ENCODE measurements at places on chromosomes 1 and 21.

GRCh38 chr1:150233359-150234308 is 2.3 kb downstream of the ANP32E start:
- DNase-seq: peak; percentile 58

DNA sequence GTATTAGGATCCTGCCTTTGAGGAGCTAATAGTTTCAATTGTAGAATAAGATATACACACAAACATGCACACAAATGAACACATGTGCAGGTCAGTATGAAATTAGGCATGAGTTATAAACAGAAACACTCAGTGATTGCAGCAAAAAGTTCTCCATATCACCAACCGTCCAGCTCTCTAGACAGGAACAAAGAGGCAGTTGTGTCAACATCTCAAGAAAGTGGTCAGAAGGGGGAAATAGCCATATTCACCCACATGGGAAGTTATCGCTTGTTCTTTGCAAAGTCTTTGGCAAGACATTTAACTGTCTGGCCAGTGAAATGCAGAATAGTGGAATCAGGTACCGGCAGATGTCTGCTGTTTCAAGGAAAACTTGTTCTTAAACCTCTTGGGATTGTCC is 29.4 kb upstream of the PIGC start:
- no peak for DNase-seq

- DNase-seq: no peak
Measured at GRCh38 chr1:43383449-43383848, 6.2 kb downstream of the MED8 start.

DNA sequence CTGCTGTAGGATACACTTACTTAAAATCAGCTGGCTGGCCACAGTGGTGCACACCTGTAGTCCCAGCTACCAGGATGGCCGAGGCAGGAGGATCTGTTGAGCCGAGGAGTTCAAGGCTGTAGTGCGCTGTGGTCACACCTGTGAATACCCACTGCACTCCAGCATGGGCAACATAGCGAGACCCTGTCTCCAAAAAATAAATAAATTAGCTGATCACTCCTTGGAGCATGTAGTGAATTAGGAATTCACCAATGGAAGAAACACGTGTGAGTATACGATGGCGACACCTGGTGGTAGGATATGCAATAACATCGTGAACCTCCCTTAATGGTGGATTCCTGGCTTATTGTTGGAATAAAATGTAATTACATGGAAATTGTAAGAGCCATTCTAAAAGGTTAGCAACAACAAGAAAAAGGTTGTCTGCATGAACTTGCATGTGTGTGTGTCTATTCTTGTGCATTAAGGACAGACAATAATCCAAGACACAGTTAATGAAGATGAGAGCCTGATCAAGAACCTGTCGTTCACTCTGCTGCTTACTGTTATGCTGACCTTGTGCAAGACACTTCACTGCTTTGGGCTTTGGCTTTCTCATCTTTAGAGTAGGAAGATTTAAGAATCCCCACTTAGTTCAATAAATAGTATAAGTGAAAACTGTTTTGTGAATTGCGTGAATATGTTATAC is 38.6 kb upstream of the COX20 start:
- peak; percentile 89 for DNase-seq

DNA sequence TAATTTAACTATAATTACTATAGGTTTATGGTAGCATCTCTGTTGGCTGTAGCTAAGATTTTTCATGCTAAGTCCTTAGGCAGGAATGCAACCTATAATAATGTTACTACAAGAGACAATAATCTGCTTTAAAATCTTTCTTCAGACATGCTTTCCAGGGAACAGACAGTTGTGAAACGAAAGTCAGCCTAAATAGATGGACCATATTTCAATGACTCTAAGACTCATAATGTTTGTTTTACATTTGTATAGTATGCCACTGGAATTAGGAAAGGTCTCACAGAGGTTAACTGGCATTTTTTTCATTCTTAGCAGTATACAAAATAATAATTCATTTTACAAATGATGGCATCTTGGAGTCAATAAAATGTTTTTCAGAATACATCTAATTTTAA is 8.1 kb downstream of the RERE start:
- no peak for DNase-seq

Data from MCF 10A (cell line).